Naive thymus-derived CD8-positive, alpha-beta T cell (primary cell): ENCODE measurements at places on chromosomes 5 and 9. TPM values are rescaled to one million over a fixed set of nuclear protein-coding genes. Genes with fewer than 3 reads are reported as not detected.

- H3K4me3 ChIP-seq, result no peak overlapping the region
- no peak overlapping the region for H3K27ac ChIP-seq
- no peaks in the 10 kb centered on the region for H3K4me1 ChIP-seq
- H3K27me3 ChIP-seq, result peaks cover 8% of the 10 kb centered on the region
- no peaks in the 10 kb centered on the region for H3K36me3 ChIP-seq
These were observed 40.0 kb upstream of the SMIM23 start for GRCh38 chr5:171745602-171746001.

GRCh38 chr9:75728391-75728790 is 162.1 kb upstream of the PCSK5 start:
- no peaks in the 10 kb centered on the region for H3K36me3 ChIP-seq
- no peak overlapping the region for H3K27ac ChIP-seq
- H3K4me1 ChIP-seq, result no peaks in the 10 kb centered on the region

DNA sequence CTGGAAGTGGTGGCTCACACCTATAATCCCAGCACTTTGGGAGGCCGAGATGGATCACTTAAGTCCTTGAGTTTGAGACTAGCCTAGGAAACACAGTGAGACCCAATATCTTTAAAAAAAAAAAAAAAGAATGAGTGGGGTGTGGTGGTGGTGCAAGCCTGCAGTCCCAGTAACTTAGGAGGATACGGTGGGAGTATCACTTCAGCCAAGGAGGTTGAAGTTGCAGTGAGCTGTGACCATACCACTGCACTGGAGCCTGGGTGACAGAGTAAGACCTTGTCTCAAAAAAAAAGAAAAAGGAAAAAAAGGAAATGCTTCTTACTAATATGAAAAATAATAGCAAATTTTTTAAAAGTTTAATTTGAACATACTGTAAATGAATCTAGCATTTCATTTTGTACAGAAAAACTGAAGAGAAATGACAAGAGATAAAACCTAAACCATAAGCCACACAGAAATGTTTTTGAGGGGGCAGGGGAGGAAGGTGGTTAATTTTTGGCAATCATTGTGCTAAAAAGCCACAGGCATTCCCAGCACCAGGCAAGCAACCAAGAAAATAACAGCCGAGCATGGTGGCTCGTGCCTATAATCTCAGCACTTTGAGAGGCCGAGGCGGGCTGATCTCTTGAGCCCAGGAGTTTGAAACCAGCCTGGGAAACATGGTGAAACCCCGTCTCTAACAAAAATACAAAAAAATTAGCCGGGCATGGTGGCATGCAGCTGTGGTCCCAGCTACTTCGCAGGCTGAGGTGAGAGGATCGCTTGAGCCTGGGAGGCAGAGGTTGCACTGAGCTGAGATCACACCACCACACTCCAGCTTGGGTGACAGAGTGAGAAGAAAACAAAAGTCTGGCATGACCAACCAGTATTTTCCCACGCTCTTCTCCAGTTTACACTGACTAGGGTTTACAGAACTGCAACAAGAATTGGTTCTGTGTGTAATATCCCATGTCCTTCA is 114.5 kb upstream of the NR5A1 start:
- no peak overlapping the region for H3K4me3 ChIP-seq
- peaks cover 3% of the 10 kb centered on the region for H3K27me3 ChIP-seq
- H3K4me1 ChIP-seq, result peaks cover 9% of the 10 kb centered on the region
- DNase-seq, result no peak
- no peak overlapping the region for H3K27ac ChIP-seq

- peaks cover 15% of the 10 kb centered on the region for H3K27me3 ChIP-seq
- peaks cover 9% of the 10 kb centered on the region for H3K4me1 ChIP-seq
- DNase-seq, result no peak
- no peak overlapping the region for H3K4me3 ChIP-seq
- H3K27ac ChIP-seq, result no peak overlapping the region
- H3K36me3 ChIP-seq, result no peaks in the 10 kb centered on the region
These were observed 88.3 kb downstream of the MAP1B start for GRCh38 chr5:72195581-72195980.

Gene ACOT12
- polyA plus RNA-seq, result not detected

Gene PCDHGA12
- polyA plus RNA-seq, result 0.06 TPM
